ENCODE measurements at places on chromosomes 6 and 20.

- no peak for DNase-seq
Measured at GRCh38 chr6:163984124-163984936, 569.8 kb downstream of the QKI start.

GRCh38 chr20:40156600-40157317 lies 532.3 kb downstream of the MAFB start:
- no peak for DNase-seq

DNA sequence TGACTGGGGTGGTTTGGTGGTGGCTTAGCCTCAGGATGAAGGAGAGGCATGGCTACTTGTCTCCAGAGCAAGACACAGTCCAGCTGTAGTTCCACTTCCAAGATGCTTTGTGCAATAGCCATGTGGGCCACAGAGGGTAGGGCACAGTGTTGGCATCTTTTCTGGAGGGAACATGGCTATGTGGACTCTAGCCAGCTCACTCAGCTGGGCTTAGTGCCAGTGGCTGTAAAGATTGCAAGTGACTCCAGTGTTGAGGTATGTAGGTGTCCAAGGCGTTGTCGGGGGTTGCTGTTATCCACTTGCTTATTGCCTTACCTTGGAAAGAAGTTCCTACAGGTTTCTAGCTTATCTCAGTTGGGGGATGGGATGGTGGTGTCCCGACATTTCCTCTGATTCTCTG lies 233.4 kb downstream of the CD109 start:
- DNase-seq = no peak

GRCh38 chr20:55439070-55439469 lies 566.2 kb downstream of the CBLN4 start:
- no peak for DNase-seq

DNA sequence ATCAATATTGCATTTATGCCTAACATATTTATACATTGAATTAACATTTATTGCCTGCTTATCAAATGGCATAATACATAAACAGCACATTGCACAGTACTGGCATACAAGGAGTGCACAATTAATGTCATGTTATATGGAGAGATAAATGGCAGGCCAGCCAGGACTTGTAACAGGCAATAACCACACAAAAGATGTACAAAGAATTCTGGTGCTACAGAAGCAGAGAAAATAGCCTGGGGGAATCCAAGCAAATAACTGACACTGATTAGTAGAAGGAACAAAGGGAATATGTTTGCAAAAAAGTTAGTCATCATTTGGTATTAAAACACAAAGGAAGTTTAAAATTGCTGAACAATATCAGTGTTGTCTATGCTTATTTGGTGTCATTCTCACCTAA lies 27.3 kb downstream of the COL21A1 start:
- no peak for DNase-seq

Measured in effector memory CD4-positive, alpha-beta T cell (primary cell).